Effector CD4-positive, alpha-beta T cell (primary cell): ENCODE measurements at places on chromosomes 11 and 22.

GRCh38 chr11:20250644-20251247 is 90.5 kb upstream of the DBX1 start:
- no peak for DNase-seq

GRCh38 chr22:35593891-35594470 is 23.1 kb downstream of the MB start:
- no peak for DNase-seq

- DNase-seq, result peak; percentile 70
Observed at GRCh38 chr22:40289991-40290459, 56.3 kb upstream of the ADSL start.

DNA sequence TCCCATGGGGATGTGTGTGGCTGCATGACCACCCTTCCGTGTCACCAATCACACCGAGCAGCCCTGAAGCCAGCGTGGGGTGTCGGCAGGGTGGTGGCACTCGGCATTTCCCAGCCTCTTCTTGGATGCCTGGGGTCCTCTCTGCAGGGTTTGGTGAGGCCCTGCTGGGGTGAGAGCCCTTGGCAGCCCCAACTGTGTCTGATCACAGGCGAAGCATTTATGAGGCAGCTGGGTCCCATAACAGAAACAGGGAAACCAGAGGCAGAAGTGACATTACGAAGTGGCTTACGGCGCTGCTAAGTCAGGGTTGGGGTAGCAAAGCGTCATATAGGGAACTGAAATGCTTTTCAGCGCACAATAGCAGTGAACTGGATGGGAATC is 92.3 kb upstream of the SEPTIN5 start:
- DNase-seq, result no peak

- no peak for DNase-seq
Observed at GRCh38 chr11:1479006-1479677, 7.4 kb downstream of the MOB2 start.

GRCh38 chr11:95682552-95682951 is 107.0 kb downstream of the FAM76B start:
- DNase-seq, result no peak

DNA sequence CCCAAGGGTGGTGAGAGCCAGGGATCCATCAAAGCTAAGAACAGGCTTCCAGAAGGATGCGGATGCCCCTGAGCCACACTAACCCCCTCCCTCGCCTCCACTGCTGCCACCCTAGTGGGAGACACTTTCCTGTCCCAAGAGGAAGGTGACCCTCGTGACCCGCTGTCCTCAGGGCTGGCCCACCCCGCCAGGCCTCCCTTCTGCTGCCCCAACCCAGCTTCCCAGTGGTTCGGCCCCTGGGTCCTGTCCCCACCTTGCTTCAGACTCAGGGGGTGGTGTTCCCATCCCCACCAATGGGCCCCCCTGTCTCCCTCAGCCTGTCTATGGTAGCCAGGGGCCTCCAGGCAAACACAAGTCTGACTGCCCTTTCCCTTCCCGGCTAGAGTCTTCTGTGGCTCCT is 6.5 kb upstream of the PICK1 start:
- no peak for DNase-seq

DNA sequence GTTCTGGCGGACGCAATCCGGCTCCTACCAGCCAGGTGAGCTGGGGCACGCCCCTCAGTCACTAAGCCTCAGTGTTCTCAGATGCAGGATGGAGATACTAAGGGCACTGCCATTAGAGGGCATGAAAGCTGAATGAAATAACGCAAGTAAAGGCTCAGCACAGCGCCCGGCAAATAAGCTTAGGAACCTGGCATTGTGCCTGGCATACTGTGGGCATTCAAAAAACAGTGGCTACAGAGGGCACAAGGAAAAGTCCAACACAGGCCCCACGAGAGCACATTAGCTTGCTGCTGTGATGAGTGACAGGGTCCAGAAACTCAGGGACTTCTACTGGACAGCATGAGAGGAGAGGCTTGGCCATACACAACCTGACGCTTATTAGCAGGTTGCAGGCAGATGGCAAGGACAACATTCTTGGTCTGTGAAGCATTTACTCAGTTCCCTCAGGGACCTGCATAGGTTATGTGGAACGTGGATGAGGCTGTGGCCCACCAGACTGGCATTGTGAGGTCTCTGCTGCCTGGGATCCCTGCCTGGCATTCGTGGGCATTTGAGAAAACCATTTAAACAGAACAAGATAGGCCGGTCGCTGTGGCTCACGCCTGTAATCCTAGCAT is 12.2 kb downstream of the TXN2 start:
- DNase-seq, result no peak

DNA sequence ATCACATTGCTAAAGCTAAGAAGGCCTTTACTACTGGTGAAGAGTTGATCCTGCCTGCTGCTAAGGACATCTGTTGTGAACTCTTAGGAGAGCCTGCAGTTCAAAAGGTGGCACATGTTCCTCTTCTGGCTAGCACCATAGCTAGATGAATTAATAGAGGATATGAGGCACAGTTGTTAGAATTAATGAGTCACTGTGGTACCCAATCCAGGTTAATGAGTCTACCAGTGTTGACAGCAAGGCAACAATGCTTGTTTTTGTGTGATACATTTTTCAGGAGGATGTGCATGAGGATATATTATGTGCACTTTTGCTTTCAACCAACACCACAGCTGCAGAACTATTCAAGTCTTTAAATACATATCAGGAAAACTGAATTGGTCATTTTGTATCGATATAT is 12.0 kb downstream of the C11orf58 start:
- DNase-seq, result no peak

- no peak for DNase-seq
Observed at GRCh38 chr11:119647254-119647653, 81.7 kb downstream of the NECTIN1 start.

- DNase-seq, result no peak
Observed at GRCh38 chr11:60158636-60159035, 24.2 kb downstream of the MS4A6A start.

GRCh38 chr11:35182317-35182939 is 43.5 kb downstream of the CD44 start:
- no peak for DNase-seq

DNA sequence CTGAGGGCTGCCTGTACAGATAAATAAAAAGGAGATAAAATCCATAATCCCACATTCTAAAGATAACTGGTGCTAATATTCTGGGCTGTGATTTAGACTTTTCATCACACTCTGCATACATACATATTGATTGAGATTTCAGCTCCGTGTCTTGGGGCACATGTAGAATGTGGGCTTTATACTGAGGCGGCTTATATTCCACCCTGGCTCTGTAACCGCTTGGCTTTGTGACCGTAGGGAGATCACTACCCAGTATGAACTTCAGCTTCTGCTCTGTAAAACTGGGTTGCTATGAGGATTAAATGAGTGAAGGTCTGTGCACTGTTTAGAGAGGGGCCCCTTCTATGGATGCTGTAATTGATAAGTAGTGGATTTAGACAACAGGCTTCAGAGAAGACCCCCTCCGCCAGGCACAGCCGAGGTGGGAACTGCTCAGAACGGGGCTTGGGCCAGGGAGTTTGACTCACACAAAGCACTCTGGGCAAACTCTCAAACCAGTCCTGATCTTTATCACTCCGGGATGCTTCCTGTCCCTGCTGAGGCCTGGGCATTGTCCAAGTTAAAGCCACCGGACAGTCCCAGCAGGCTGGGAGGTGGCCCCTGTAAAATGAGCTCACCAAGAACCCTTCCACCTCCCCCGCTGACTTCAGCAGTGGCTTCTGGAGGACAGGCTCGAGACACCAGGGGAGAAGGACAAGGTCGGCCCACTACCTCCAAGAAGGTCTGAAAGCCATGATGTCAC is 17.2 kb downstream of the KIAA1671 start:
- DNase-seq, result no peak

DNA sequence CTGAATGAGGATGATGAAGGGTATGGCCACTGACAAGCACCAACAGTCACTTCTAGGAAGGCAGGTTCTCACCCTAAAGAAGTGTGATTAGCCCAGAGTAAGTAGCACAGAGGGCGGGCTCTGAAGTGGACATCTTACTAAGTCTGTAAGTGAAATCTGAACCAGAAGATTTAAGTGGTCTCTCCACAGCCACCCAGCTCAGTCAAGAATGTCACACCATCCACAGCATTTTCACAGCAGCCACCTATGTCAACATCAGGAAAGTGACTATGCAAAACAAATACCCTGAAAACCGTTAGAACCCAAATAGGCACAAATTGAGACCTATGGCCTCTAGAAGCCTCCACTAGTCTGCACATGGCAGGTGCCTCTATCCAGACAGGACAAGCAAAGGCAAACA is 23.0 kb upstream of the STK33 start:
- no peak for DNase-seq

- DNase-seq, result no peak
Observed at GRCh38 chr11:131618201-131618600, 247.8 kb downstream of the NTM start.

DNA sequence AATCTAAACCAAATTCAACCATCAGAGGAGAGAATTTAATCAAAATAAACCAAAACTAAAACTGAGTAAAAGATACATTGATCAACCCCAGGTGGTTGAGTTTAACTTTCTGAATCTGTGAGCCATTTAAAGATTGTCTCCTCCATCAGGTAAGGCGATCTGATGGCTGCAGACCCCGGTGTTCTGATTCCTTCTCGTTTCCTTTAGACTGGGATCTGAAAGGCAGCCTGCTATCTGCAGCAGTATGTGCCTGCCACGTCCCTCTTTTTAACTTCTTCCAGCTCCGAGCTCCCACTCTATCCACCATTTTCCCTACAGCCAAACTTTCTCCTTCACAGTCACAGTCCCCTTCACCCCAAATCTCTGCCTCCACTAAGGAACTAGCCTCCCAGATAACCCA is 66.1 kb upstream of the ARHGAP32 start:
- no peak for DNase-seq

- DNase-seq, result no peak
Observed at GRCh38 chr11:126140926-126141280, 70.5 kb downstream of the RPUSD4 start.

- DNase-seq, result no peak
Observed at GRCh38 chr11:79344753-79345294, 96.0 kb downstream of the TENM4 start.

DNA sequence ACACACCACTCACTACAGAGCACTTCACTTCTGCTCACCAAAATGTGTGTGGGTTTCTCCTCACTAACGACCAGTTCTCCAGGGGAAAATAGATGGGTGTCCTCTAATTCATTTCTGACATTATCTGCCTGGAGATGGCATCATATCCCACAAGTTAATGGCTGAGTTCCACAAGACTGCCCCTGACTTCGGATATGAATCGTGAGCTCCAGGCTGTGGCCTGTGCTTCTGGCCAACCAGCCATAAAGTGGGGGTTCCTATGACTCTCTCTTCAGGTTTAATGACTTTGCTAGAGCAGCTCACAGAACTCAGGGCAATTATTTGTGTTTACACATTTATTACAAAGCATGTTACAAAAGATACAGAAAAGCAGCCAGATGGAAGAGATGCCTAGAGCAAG is 113.0 kb upstream of the SYT13 start:
- DNase-seq, result no peak

DNA sequence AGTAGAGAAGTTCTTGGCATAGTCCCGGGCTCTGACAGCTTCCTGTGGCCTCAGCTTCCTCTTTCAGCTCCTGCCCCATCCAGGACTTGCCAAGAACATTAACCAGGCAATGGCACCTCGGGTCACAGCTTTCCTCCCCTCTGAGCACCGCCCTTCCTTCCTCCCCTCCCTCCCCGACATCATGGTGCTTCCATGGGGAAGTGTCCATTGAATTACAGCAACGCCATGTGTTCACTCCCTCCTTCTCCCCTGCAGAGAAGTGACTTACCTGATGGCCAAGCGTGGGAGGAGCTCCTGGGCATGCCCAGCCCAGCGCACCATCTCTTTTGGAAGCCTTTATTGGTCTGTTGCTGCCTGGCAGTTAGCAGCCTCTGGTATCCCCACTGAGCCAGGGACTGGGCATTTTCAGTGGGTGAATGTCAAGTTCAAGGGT is 25.8 kb upstream of the DAGLA start:
- DNase-seq, result no peak

GRCh38 chr11:78099666-78100065 is 20.0 kb upstream of the NDUFC2 start:
- no peak for DNase-seq

- peak; percentile 73 for DNase-seq
Observed at GRCh38 chr11:62081378-62082291, 42.2 kb upstream of the INCENP start.

- no peak for DNase-seq
Observed at GRCh38 chr11:85947431-85948272, 92.5 kb downstream of the CCDC83 start.

GRCh38 chr11:66670816-66671215 is 6.9 kb downstream of the RBM4B start:
- no peak for DNase-seq

- DNase-seq, result no peak
Observed at GRCh38 chr22:45442116-45442515, 28.6 kb downstream of the RIBC2 start.

DNA sequence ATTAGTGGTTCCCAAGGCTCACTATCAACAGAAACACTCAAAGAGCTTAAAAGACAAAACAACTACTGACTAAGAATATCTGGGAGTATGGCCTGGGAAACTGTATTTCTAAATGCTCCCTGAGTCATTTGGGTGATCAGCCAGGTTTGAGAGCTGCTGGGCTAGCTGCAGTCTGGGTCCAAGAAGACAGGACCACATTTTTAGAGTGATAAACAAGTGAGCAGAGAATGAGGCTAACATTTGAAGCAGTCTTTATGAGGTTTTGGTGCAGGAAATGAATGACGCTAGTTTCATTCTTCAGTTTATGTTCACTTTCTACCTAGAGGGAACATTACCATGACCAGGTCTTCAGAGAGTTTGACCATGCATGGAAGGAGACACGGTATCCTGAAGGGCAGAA is 97.7 kb downstream of the TEAD1 start:
- no peak for DNase-seq

GRCh38 chr22:41286639-41287091 is 678 bp upstream of the RANGAP1 start:
- DNase-seq, result peak; percentile 40

DNA sequence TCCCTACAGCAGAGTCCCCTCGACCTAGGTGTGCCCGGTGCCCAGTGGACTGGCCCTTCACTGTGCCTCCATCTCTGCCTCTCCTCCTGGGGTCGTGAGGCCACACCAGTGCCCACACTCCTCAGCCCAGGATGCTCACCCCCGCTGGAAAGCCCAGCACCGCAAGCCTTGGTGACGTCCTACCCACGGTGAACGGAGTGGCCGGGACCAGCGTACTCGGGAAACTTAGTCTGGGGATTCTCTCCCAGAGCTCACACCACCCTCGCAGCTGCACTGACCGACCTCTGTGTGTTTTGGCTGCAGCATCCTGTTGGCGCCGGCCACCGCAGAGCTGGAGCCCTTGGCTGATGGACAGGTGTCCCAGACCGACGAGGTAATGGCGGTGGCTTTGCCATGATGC is 35.5 kb upstream of the KRTAP5-7 start:
- DNase-seq, result no peak
